NCI-H748 treated with DMSO at 0.1 percent for 48 hours (cell line): ENCODE measurements at places on chromosomes 12 and 14.

DNA sequence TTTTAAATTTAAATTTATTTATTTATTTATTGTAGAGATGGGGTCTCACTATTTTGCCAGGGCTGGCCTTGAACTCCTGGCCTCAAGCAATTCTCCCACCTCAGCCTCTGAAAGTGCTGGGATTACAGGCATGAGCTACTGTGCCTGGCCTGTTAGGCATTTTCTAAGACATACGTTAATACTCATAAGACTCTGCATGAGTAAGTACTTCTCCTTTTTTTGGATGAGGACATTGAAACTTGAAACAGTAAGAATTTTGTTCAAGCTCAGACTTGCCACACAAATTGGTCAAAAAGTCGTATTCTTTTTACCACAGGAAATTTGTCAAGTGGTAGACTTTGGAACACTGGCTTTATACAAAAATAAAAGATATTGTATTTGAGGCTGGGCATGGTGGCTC, 187.4 kb upstream of the RASSF8 start:
- DNase-seq = no peak

DNA sequence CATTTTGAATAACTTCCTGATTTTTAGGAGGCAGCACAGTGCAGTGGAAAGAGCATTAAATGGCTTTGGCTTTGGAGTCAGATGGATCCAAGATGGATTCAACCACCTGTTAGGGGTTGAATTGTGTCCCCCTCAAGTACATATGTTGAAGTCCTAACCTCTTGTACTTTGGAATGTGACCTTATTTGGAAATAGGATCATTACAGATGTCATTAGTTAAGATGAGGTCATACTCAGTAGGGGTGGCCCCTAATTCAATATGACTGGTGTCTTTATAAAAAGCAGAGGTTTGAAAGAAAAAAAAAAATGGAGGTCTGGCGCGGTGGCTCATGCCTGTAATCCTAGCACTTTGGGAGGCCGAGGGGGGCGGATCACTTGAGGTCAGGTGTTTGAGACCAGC, 18.8 kb downstream of the ATP5MC2 start:
- DNase-seq = no peak

DNA sequence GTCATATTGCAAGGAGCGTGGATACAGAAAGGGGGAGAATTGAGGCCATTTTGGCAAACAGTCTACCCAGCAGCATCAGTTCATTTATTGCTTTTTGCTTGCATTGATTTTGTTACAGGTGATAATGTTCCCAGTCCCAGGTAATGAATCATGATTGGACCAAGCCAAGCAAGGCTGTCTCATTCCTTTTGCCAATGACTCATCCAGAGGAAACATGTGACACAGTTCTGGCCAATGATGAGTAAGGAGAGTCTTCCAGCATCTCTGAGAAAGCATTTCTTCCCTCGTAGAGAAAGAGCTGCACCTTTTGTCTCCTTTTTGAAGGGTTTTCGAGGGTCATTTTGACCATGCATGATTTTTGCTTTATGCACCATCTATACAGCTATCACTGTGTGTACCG, 68.2 kb downstream of the SLC15A4 start:
- no peak for DNase-seq

- no peak for DNase-seq
These were observed 3.1 kb downstream of the SMIM41 start for GRCh38 chr12:52082669-52082987.

GRCh38 chr12:28583701-28584261, 393.5 kb downstream of the CCDC91 start:
- DNase-seq = no peak

DNA sequence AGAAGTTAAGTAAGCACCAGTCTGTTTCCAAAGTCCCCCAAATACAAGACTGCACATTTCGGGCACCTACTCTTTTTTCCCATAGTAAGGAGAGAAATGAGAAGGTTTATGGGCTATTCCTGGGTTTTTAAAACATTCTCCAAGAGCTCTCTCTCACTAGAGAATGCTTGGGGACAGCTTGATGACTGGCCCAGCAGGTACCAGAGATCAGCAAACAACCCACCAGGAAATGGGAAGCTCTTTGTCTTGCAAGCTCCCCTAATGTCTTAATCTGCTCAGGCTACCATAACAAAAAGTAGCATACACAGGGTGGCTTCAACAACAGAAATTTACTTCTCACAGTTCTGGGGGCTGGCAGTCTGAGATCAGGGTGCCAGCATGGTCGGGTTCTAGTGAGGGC, 41.8 kb upstream of the CRY1 start:
- DNase-seq = no peak

- DNase-seq = no peak
These were observed 519.8 kb upstream of the TMPO start for GRCh38 chr12:97995559-97995958.

GRCh38 chr14:76100236-76100635, 51.5 kb upstream of the GPATCH2L start:
- DNase-seq = no peak

- DNase-seq = no peak
These were observed 52.6 kb downstream of the DYRK2 start for GRCh38 chr12:67701121-67701520.

DNA sequence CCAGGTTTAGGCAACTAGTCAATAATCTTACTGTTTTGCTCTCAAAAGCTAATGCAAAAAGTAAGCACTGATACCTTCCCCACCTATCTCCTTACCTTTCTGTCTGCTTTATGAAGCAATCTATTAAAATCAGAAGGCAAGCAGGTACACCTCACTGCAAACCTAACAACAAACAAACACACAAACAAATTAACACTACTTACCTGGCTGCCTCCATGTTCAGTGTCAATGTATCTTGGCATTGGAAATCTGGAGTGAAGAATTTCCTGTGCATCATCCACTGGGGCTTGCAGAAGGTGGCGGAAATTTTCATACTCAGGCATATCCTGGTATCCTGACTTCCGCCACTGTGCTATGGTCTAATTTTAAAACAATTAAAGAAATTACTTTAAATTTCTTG, 62.5 kb downstream of the SEC23A start:
- DNase-seq = no peak

GRCh38 chr12:119180380-119181040, 1.8 kb downstream of the HSPB8 start:
- DNase-seq = no peak

- DNase-seq = no peak
These were observed 218.6 kb downstream of the KIF26A start for GRCh38 chr14:104356738-104357688.

GRCh38 chr14:100239211-100239839, 381 bp downstream of the YY1 start:
- DNase-seq = no peak

DNA sequence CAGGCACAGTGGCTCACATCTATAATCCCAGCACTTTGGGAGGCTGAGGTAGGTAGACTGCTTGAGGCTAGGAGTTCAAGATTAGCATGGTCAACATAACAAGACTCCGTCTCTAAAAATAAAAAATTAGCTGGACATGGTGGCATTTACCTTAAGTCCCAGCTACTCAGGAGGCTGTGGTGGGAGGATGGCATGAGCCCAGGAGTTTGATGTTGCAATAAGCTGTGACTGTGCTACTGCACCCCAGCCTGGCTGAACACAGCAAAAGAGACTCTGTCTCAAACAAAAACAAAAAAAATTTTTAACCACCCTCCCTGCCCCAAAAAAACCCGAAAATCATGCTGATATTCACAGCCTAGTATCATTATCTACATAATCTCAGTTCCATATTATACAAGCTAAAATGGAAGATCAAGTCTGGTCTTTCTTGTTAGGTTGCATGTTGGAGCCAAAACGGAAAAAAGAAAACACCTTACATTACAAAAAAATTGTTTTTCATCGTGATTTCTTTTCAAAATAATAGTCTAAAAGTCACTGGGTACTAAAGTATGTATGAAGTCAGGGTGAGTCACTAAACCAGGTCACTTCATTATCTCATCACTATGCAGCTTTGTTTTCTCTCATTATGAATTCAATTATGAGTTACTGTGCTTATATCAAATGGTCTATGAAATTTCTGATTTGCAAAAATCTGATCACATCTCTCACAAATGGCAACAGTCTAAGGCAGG, 13.8 kb downstream of the GXYLT1 start:
- no peak for DNase-seq

DNA sequence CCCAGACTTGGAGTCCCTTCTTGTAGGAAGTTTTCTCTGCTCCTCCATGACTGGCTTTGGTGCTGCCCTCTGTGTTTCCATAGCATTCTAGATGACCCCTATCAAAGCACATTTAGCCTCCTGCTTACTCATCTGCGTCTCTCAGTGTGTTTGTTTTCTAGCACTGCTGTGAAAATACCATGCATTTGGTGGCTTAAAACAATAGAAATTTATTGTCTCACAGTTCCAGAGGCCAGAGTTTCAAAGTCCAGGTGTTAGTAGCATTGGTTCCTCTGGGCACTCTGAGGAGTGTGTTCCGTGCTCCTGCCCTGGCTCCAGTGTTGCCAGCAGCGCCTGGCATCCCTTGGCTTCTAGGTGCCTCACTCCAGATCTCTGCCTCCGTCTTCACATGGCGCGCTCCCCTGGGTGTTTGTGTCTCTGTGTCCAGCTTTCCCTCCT, 86.1 kb downstream of the CACNA1C start:
- no peak for DNase-seq

- DNase-seq = no peak
These were observed 88.1 kb upstream of the ETV6 start for GRCh38 chr12:11561411-11561810.
